ENCODE measurements at places on chromosomes 4 and X.

GRCh38 chrX:46257451-46257879 lies 287.8 kb downstream of the ZNF674 start:
- no peak for DNase-seq

GRCh38 chr4:80178964-80179363 lies 18.3 kb upstream of the PRDM8 start:
- no peak for DNase-seq

- no peak for DNase-seq
These were observed 119.9 kb upstream of the HS3ST1 start for GRCh38 chr4:11548597-11549082.

GRCh38 chr4:122107680-122108079 lies 44.5 kb upstream of the BLTP1 start:
- DNase-seq: no peak

GRCh38 chr4:156962528-156962974 lies 9.0 kb downstream of the PDGFC start:
- DNase-seq: no peak

DNA sequence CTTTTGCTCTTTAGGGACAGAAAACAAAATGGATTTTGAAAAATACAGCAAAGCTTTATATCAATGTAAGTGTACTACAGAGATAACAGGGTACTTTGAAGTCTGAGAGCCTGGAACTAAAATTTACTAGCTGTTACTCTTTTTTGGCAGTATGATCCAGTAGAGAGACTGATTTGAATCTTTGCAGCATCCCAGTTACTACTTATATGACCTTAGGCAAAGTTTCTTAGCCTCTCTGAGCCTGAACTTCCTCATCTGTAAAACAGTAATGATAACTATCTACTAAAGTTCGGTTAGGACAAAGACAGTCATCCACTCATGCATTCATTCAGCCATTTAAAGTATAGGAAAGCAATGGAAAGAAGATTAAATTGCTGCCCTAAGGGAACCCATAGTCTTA lies 10.1 kb downstream of the BRWD3 start:
- DNase-seq: no peak

GRCh38 chrX:103540145-103540544 lies 20.9 kb upstream of the RAB40A start:
- no peak for DNase-seq

GRCh38 chr4:168881781-168882420 lies 128.2 kb downstream of the CBR4 start:
- no peak for DNase-seq

DNA sequence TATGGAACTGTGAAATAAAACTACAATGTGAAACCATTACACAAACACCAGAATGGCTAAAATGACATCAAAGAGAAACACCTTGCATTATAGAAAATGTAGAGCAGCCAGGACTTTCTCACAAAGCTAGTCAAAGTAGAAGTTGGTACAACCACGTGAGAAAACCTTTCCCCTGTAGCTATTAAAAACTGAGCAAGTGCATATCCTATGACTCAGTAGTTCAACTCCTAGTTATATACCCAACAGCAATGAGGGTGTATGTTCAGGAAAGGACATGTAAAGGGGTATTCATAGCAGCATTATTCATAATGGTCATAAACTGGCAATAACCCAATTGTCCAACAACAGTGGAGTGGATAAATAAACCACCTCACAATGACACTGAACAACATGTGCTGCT lies 177.5 kb upstream of the NUDT10 start:
- no peak for DNase-seq

DNA sequence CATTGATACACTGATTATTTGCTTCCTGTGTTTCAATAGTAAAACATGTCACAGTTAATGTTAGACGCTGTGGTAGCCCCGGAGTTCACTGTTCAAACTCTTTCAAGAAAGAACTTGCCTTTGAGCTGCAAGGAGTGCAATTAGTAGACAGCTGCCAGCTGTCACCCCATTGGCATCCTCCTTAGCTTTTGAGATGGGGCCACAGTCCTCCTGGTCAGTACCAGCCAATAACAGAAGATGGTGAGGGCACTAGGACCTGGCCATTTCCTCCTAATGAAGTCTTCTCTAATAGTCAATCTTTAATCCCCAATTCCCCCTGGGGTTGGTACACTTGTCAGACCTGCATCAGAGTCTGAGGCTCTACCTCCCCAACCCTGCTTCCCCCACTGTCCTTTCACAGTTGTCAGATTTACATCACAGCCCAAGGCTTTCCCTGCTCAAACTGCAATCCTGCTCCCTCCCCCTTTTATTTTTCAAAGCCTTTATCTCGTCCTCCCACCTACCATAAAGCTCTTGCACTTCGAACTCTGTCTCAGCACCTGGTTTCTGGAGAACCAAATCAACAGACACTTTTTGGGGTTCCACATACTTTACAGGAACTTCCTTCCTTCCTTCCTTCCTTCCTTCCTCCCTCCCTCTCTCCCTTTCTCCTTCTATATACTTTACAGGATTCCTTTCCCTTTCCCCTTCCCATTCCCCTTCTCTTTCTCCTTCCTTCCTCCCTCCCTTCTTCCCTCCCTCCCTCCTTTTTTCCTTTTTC lies 182.0 kb downstream of the RASL11B start:
- no peak for DNase-seq

DNA sequence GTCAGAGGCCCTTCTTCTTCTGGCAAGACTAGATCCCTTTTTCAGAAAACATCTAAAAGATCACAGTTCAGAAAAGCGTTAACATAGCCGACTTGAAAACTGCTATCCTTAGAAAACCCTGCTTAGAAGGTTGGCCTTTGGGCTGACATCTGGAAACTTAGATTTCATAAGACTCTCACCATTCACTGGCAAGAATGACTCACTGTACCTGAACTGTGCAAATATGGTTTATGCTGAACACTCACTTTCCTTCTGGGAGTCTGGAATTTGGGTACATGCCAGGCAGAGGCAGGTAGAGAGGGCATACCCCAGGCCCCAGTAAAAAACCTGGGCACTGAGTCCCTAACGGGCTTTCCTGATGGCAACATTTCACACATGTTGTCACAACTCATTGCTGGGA lies 88.8 kb upstream of the GPC3 start:
- DNase-seq: no peak

- no peak for DNase-seq
These were observed 331.6 kb upstream of the FAM241A start for GRCh38 chr4:111813555-111814140.

Measured in NCI-H1105 (cell line).